AG08396 (cell line): ENCODE measurements at places on chromosomes 13 and 19.
A peak's percentile ranks its signal among the peaks of the same experiment; 100 is the strongest.

DNA sequence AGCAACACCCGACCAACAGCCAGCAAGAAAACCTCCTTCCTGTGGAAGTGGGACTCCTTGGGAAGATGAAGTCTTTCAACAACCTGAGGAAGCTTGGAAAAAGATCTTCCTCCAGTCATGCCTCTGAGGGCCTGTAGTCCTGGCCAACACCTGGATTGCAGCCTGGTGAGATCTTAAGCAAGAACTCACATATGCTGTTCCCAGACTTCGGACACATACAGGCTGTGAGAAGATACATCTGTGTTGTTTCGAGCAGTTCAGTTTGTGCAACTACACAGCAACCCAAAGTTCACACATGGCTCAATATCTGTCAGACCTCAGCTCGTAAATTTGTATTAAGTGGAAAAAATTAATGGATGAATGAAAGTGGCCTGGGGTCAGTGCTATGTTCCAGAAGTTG is 65.1 kb upstream of the UBAC2 start:
- DNase-seq, result no peak

DNA sequence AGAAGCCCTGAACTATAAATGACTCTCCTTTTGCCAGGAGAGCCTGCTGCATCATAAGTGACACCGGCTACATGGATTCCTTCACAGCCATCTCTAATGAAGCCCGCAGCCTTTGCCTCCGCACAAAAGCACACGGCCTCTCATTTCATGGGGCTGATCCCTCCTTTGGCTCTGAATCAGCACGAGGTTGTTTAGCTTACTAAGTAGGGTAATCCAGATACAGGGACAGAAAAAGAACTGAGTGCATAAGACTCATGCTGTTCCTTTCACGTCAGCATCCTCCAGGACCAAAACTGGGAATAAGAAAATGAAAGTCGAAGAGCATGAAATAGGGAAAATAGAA is 136.3 kb downstream of the DCT start:
- DNase-seq, result no peak

DNA sequence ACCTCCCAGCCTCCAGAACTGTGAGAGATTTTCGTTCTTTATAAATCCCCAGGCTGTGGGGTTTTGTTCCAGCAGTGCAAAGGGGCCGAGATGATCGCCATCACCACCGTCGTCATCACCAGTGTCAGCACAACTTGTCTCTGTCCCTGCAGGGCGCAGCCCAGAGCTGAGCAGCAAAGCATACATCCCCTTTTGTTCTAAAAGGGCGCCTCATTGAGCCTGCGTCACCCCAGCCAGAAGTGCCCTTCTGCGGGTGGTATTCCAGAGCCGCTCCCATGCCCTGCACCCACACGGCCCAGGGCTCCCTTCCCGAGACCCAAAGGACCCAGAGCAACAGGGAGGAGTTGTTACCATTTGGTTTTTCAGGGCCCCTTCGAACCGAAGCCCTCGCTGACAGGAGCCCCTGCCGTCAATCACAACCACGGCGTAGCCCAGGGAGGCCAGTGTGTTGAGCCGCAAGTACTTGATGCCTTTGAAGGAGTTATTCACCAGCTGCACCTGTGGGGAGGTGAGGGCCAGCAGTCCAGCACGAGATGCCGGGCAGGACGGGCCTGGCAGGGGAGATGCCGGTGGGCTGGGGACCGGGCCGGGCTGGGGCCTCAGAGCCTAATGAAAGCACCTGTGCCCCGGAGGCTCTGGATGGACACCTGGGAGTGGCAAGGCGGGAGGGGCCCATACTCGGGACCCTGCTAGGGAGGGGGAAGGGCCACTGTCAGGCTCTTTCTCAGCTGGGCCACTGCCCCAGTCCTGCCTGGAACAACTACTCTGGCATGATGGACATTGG is 14.4 kb upstream of the MYDGF start:
- DNase-seq, result no peak

GRCh38 chr19:52532480-52532879 is 5.0 kb downstream of the ZNF808 start:
- DNase-seq, result no peak

GRCh38 chr13:42378383-42378780 is 106.4 kb downstream of the AKAP11 start:
- no peak for DNase-seq

DNA sequence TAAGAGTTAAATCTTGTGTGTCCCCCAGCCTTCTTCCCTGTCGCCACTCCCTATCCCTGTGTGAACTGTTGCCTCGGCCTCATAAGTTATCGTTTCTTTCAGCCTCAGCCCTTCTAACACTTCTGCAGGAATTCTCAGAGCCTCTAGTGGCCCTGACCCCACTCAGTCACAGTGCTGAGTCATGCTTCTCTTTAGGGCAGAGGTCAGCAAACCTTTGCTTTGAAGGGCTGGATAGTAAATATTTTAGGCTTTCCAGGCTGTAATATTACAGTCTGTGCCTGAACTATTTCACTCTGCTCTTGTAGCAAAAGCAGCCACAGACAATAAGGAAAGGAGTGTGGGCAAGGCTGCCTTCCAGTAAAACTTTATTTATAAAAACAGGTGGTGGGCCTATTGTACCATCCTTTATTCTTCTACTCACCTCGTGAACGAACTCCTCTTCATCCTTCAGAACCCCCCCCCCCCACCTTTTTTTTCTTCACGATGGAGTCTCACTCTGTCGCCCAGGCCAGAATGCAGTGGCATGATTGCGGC is 22.1 kb downstream of the MYO9B start:
- peak; percentile 53 for DNase-seq

- no peak for DNase-seq
Observed at GRCh38 chr13:111846391-111847159, 220.4 kb upstream of the SOX1 start.

DNA sequence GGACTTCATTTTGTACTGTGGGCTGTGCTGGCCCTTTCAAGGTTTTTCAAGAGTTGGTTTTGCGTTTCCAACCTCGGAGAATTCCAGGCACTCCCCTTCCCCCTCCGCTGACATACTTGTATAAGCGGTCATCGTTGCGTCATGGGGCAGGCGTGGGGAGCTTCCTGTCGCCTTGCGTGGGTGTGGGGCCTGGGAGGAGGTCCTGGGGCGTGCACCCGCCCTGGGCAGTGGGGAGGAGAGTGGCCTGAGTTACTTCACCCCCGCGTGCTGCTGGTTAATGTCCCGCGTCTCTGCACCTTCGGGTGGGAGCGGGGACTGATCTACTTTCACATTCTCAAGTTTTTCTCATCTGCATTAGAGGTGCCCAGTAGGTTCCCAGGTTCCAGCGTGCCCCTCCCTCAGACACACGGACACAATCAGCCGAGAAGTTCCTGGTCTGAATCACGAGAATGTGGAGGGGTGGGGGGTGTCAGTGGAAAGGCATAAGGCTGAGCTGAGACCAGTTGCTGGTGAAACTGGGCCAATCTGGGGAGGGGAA is 4.1 kb downstream of the IER2 start:
- DNase-seq, result peak; percentile 86
